ENCODE measurements at places on chromosomes 3 and 15.

DNA sequence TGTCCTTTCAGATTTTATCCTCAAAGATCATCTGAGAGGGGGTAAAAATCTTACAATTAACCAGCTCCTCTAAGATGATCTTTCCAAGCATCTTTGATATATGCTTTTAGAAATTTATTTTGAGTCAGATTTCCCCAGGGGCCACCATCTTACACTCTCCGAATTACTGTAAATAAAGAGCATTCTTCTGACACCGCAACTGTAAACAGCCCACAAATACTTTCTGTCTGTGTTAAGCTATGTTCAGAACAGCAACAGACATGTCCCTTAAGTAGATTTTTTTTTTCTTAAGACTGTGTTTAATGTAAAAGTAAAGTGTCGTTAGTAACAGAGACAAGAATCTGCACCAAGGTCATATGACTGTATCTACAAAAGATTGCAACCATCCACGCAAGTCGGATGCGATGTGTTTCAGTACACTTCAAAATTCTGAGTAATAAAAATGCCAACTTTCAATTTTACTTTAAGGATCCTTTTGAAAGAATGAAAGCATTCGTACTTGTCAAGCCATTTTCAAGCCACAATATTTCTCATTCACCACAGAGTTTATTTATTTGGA, 159.0 kb upstream of the KCNH8 start:
- DNase-seq = no peak

DNA sequence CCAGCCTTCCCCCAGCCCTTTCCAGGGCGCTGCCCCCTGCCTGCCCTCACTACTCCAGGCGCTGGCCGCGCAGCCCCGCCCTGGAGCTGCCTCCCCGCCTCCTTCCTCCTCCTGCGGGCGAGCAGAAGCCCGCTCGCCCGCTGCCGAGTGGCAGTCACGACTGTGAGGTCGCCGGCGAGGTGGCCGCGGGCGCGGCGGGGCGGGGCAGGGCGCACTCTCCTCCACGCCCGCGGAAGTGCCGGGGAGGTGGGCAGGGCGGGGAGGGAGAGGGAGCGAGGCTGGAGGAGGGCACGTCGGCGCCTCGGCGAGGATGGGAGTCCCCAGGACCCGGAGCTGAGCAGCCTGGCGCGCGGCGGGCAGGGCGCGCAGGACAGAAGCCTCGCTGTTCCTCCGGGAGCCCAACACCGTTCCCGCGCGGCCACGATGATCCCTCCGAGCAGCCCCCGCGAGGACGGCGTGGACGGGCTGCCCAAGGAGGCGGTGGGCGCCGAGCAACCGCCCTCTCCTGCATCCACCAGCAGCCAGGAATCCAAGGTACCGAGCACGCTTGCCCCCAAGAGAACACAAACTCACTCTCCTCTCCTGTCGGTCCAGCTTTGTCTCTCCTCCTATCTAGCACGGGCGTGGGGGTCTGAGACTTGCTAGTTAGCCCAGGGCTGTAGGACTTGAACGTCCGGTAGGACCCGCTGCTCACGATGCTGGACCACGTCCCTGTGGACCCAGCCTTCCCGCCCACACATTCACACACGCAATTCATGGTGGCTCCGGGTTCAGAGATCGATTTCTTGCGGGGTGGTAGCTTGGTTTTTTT, at the start of gene STAC:
STAC (plus strand) TSS at position 284 of the 811 bp plus-strand sequence; CDS start at position 424, 140 bp downstream.
- peak; percentile 86 for DNase-seq

DNA sequence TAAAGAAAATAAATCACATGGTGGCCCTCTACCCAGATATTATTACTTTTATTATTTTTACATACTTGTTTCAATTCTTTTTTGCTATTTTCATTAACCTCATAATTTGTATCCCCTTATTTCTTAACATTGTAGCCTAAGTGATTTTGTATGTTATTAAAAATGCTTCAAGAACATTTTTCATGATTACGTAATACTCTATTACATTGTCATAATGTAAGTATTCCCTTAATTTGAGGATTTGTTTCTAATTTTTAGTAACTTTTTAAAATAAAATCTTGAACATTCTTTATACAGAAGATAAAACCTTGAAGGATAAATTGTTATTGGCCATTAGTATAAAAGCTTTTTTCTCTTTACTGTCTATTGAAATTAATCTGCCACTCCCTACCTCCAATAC, 89.0 kb downstream of the DCUN1D1 start:
- DNase-seq = no peak

DNA sequence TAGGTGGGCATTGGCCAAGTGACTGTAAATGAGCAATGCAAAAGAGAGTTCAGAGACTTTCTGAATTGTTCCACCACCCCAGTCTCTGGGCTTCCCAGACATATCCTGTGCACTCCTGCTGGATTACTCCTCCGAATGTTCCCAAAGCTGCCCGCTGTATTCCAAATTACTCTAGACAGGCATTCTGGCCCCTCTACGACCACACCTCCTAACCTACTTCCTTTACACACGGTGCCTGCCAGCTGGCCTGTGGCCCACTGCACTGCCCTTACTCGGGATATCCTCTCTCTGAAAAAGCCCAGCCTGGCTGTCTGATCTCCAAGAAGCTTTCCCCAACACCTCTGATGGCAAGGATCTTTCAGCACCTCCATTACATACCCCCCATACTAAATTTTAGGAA, 66.6 kb downstream of the DUT start:
- DNase-seq = no peak

- DNase-seq = peak; percentile 45
Observed at GRCh38 chr3:26807272-26807671, 184.7 kb downstream of the LRRC3B start.

GRCh38 chr3:132136334-132136716, 101.5 kb upstream of the CPNE4 start:
- DNase-seq = no peak

GRCh38 chr15:38882221-38882620, 317.6 kb upstream of the RASGRP1 start:
- no peak for DNase-seq

DNA sequence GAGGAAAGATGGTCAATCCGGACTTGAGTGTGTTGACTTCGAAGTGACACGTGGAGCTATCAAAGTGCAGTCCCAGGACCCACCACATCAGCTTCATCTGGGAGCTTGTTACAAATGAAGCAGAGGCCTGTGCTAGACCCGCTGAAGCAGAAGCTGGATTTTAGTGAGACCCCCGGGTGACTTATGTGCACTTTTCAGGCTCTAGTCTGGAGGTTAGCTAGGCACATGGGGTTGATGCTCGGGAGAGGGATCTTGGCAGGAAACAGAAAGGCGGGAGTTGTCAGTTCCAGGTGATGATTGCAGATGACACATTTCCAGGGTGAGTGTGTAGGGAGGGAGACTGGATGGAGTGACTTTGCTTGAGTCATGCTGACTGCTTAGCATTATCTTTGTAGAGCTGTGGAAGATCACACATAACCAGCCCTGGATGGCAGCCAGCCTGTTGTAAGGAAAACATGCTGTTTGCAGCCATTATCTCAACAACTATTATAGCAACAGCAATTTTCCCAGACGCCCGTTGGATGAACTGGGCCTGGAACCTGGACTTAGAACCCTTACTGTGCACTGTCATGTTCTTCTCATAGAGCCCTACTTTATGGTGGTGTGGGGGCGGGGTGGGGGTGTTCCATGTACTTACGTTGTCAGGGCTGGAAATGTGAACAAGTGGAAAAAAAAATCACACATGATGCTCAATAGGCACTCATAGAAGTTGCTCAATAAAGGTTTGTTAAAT, 122.4 kb downstream of the THSD4 start:
- DNase-seq = peak; percentile 83

DNA sequence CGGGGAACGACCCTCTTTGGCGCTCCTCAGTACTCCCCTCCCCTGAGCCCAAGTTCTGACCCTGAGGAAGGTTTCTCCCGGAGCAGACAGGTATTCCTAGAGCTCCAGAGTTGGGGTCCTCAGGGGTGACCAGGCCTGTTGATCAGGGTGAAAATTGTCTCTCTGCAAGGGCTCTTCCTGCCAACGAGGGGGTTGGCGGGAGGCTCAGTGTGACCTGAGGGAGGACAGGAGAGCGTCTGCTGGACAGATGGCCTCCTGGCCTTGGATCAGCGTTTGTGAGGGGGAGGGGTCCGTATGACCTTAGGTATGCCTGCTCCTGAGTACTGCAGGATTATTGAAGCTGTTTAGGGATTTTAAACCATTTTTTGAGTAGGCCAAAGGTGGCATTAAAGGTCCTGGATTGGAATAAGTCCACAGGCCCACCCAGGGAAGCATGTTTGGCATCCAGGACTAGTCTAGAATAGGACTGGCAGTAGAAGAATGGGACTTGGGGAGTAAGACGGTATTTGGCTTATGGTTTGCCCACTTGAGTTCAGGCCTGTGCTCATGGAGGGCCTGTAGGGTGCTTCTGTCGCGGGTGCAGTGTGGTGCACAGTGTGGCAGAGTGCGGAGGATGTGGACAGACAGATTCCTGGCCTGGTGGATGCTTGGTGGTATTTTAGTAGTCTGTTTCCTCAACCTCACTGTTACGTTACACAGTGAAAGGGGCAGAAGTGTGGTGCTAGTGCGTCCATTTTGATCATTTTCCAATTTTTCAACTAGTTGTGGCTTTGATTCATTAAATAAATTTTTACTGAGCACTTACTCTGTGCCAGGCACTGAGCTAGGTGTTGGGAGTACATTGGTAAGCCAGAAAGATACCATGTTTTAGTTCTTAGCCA, 959 bp downstream of the ZNF592 start:
- DNase-seq = peak; percentile 66

- DNase-seq = no peak
Observed at GRCh38 chr3:106215047-106215446, 346.2 kb upstream of the CBLB start.

DNA sequence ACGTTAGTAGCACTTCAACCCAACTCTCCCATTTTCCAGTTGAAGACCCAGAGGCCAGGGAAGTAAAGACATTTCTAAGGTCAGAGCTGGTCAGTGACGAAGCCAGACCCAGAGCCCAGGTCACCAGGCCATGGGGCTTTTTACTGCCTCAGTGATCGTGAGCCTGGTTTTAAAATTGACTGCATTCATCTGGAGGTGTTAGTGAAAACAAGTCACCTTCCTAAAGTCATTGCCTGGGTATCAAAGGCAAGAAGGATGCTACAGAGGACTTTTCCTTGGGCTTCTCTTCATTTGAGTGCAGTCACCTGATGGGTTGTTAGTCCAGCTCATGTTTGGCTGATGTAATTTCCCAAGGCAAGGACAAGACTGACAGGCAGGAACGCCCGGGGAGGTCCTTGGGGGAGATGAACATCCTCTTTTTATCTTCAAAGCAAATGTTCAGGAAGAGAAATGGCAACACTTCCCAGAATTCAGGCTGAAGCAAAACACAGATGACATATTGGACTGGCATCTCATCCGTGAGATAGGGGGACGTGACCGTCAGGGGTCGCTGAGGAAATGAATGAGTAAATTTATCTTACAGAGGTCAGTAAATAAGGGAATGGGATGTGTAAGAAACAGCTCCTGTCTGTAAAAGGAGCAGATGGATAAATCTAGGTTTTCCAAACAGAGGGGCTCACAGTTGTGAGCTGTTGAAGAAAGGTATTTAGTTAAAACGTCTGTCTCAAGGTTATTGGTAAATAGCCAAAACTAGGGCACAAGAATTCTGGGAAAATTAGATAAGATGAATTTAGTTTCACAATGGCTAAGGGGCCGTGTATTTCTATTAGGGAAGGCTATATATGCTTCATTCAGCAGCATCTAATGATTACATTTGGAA, 201.2 kb downstream of the OPA1 start:
- peak; percentile 73 for DNase-seq

DNA sequence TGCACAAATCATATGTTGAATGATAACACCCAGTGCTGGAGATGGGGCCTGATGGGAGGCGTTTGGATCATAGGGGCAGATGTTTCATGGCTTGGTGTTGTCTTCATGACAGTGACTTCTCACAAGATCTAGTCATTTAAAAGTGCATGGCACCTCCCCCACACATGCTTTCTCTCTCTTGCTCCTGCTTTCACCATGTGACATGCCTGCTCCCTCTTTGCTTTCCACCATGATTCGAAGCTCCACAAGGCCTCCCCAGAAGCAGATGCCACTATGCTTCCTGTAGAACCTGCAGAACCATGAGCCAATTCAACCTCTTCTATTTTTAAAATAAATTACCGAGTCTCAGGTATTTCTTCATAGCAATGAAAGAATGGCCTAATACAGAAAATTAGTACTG, 17.8 kb upstream of the SH3BP5 start:
- DNase-seq = no peak

- no peak for DNase-seq
Observed at GRCh38 chr3:54079730-54080325, 42.5 kb upstream of the CACNA2D3 start.

GRCh38 chr3:53092942-53093341, 37.3 kb downstream of the RFT1 start:
- DNase-seq = no peak

DNA sequence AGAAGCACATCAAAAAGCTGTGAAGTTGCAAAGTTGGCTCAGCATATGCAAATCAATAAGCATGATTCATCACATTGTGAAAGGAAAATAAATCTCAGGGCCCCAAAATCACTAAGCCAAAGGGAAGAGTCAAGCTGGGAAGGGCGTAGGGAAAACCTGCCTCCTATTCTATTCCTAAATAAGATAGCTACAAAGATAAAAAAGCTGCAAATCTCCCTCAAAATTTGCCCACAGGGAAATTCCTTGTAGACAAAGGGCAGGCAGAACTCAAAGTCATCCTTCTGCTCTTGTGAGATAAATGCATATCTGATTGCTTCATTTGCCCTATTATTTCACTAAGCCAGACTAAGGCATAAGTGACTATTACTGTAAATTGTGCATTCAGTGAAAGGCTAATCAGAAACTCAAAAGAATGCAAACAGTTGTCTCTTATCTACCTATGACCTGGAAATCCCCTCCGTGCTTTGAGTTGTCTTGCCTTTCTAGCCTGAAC, 30.5 kb upstream of the CCNL1 start:
- DNase-seq = no peak

GRCh38 chr15:83276661-83277060, 7.8 kb downstream of the BNC1 start:
- no peak for DNase-seq

DNA sequence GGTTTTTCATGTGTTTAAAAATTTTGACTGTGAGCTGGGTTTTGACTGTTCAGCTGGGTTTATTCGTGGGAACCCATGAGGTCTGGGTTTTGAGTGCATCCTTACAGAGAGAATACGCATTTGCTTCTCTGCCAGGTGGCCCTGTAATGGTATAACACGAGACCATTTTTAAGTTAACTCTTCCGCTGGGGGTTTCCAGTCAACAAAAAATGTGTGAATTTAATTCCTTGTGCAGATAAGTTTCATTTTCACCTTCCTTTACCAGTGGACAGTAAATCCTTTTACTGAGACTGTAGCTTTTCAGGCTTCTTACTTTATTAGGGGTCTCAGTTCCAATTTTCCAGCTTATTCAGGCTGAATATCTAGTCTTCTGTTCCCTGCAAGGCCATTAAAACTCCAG, 149.6 kb downstream of the OPA1 start:
- no peak for DNase-seq

DNA sequence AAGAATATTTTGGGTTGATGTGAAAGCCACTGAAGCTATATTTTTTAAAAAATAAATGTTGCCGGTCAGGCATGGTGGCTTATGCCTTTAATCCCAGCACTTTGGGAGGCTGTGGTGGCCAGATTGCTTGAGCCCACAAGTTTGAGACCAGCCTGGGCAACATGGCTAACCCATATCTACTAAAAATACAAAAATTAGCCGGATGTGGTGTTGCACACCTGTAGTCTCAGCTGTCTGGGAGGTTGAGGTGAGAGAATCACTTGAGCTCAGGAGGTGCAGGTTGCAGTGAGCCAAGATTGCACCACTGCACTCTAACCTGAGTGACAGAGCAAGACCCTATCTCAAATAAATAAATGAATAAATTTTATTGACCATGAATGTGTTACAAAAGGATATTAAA, 39.6 kb downstream of the GOLM2 start:
- no peak for DNase-seq

All from islet precursor cell (in vitro differentiated cells).